AG04450 (cell line): ENCODE measurements at places on chromosomes 3 and 15.

GRCh38 chr3:107110596-107111305 is 266.5 kb upstream of the CCDC54 start:
- no peak for DNase-seq

GRCh38 chr15:96261575-96262034 is 68.9 kb upstream of the NR2F2 start:
- no peak for DNase-seq

- no peak for DNase-seq
Measured at GRCh38 chr3:112611752-112612515, 29.0 kb downstream of the CCDC80 start.

- peak; percentile 81 for DNase-seq
Measured at GRCh38 chr15:51759557-51760070, 8.2 kb downstream of the TMOD2 start.

GRCh38 chr3:157605356-157605755 is 102.1 kb upstream of the VEPH1 start:
- no peak for DNase-seq

- no peak for DNase-seq
Measured at GRCh38 chr15:86231864-86232721, 152.4 kb downstream of the AGBL1 start.

GRCh38 chr15:100468285-100468684 is 60.5 kb downstream of the CERS3 start:
- no peak for DNase-seq

DNA sequence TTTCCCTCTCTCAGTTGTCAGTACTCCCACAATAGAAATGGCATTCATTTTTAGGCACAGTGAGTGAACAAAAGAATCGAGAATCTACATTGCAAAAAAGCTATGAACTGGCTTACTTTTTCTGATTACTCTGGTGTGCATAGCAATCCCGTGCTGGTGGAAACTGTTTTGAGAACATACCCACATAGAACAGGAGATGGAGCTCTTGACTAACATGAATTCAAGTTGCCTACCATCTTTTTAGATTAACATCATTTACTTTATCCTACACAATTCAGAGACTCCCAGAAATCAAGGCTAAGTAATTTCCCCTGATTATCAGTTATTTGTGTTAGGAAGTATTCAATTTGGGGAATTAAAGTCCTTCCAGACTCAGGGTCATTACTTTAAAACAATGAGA is 326.6 kb downstream of the ARPP21 start:
- DNase-seq: peak; percentile 1

- DNase-seq: no peak
Measured at GRCh38 chr3:45462522-45463265, 74.3 kb downstream of the LARS2 start.

GRCh38 chr15:39833515-39833981 is 50.9 kb upstream of the FSIP1 start:
- no peak for DNase-seq

DNA sequence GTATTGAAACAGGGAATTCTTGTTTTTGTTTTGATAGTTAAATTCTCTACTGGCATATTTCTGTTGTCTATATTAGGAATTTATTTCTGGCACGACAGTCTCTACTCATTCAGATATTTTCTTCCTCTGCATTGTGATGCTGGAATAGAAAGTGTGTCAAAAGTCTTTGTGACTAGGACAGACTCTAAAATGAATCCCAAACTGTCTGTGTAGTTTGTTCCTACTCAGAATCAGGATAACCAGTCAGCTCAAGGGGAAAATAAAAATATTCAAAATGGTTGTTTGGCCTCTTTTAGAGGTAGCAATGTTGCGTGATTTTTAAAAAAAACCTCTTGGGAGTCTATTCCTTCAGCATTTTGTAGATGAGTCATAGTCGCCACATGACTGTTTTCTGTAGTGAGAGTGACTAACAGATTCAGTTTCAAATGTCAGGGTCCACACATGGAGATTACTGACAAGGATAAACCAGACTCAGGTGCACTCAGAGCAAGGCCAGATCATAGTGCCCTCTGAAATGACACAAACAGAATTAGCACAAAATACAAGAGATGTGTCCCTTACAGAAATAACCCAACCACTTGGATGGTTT is 13.1 kb downstream of the SLC7A14 start:
- DNase-seq: peak; percentile 30

- no peak for DNase-seq
Measured at GRCh38 chr3:194806991-194807630, 121.4 kb downstream of the FAM43A start.

GRCh38 chr15:52257734-52258062 is 37.9 kb downstream of the MYO5C start:
- no peak for DNase-seq

- no peak for DNase-seq
Measured at GRCh38 chr3:90032980-90033641, 925.7 kb downstream of the EPHA3 start.

GRCh38 chr3:76039431-76039830 is 254.1 kb upstream of the ZNF717 start:
- DNase-seq: no peak

GRCh38 chr3:13332740-13333139 is 87.4 kb downstream of the NUP210 start:
- no peak for DNase-seq

GRCh38 chr3:95172164-95172943 is 1109.5 kb downstream of the NSUN3 start:
- no peak for DNase-seq

- DNase-seq: no peak
Measured at GRCh38 chr3:55755516-55756205, 268.6 kb upstream of the WNT5A start.

- DNase-seq: no peak
Measured at GRCh38 chr3:158671821-158672214, 630 bp downstream of the LXN start.

DNA sequence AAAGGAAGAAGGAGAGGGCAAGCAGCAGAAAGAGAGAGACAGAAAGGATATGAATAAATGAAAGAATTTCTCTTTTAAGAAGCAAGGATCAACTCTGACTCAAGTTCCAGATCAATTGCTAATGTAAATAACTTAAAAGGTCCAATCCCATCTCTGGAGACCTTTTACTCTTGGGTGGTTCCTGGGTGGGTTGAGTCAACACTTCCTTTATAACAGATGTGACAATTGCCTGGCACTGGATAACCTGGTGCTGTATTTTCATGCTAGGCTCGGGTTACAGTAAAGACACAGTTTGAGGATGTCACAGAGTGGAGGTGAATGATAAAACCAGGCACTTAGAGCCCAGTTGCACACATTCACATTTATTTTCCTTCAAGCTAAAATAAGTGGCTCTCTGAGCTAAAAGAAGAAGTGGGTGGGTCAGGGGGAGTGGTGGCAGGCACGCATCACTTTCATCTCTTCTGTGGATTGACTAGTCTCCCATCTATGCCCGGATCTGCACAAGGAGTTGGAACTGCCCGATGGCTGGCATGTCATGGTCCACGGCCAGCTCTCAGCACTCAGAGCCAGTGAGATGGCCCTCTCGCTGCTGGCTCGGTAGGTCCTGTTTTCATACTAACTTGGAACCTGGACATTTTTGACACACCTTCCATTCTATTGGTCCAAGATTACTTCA is 465.8 kb downstream of the FOXP1 start:
- no peak for DNase-seq

- no peak for DNase-seq
Measured at GRCh38 chr15:58292751-58293175, 139.0 kb upstream of the LIPC start.

DNA sequence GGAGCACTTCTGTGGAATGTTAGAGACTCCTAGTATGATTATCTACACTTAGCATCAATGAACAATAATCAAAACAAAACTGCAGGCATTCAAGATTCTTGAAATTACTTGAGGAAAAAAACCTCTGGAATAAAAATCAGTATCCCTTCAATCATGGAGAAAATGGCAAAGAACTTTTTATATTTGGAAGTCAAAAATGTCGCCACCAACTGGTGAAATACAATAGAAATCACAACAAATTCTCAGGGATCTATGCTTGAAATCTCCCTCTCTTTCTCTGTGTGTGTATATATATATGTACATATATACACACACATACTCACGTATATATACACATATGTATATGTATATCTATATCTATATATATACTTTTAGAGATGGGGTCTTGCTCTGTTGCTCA is 378.9 kb upstream of the ALCAM start:
- no peak for DNase-seq

- no peak for DNase-seq
Measured at GRCh38 chr3:8505621-8506020, 4.0 kb downstream of the LMCD1 start.

- DNase-seq: no peak
Measured at GRCh38 chr15:80138961-80139360, 13.8 kb upstream of the FAH start.

DNA sequence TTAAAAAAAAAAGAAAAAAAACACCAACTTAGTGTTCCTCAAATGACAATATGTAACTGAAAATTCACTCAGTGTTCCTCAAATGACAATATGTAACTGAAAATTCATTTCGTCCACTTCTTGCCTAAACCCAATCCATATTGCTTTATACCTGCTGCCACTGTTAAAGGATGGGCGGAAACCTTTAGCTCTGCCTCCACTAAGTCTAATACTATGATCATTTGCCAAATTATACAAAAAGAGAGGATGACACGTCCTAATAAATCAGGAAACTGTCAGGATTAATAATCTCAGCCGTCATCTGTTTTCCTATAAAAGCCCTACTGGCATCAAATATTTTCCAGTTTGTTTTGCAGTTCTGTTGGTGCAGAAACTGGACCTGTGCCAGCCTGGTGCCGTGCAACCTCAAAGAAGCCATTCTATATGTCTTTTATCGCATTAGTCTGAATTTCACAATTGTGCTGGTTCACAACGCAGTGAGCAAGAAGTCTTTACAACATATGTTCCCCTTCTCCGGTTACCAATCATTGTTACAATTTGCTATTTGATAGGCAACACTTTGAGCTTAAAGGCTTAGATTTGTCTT is 160.4 kb upstream of the KCNH8 start:
- no peak for DNase-seq

- DNase-seq: no peak
Measured at GRCh38 chr3:148262980-148263379, 434.7 kb upstream of the AGTR1 start.

GRCh38 chr15:65412556-65412955 is 10.2 kb downstream of the IGDCC4 start:
- DNase-seq: no peak

- no peak for DNase-seq
Measured at GRCh38 chr3:115930922-115931321, 307.6 kb downstream of the GAP43 start.

DNA sequence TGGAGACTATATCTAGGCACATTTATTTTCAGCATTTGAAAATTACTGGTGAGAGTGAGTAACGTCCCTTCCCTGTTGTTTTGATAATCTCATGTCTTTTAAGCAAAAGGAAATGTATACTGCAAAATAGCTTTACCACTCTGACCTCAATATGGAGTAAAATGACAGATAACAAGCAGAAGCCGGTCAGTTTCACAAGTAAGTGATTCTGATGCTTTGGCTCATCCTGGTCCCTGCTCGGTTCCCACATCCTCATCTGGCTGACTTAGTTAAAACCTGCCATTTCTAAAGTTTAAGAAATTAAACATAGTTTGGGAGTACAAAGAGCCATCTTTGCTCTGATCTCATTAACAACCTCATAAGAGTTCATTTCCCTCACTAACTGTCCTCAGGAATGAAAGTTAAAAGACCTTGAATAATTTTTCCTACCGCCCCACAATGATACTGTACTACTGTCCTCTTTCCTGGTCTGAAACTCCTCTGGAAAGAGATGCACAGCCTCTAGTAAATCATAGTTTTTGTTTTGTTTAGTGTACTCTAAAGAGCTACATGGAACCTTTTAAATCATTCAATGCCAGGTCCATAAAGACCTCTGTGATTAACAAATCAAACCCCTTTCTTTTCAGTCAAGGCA is 72.3 kb upstream of the ICE2 start:
- no peak for DNase-seq

DNA sequence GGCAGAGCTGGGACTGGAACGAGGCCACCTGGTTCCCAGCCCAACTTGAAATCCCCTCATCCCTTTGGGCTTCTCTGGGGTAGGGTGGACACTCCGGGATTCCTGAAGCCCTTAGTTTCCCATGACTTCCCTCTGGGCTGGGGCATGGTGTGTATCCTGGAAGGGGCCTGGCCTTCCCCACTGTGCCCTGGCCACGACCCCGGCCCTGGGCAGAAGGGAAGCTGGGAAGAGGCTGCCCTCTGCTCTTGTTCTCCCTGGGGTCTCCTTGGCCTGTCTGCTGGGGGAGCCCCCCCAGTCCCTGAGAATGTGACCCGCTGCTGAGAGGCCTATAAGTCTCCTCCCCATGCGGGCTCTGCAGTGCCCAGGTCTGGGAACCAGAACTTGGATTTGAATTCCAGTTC is 104.9 kb downstream of the LINGO1 start:
- no peak for DNase-seq

GRCh38 chr3:107217172-107217571 is 160.1 kb upstream of the CCDC54 start:
- peak; percentile 67 for DNase-seq

- no peak for DNase-seq
Measured at GRCh38 chr15:50883903-50884302, 24.6 kb upstream of the AP4E1 start.

GRCh38 chr3:102299125-102299877 is 135.5 kb upstream of the ZPLD1 start:
- DNase-seq: no peak

DNA sequence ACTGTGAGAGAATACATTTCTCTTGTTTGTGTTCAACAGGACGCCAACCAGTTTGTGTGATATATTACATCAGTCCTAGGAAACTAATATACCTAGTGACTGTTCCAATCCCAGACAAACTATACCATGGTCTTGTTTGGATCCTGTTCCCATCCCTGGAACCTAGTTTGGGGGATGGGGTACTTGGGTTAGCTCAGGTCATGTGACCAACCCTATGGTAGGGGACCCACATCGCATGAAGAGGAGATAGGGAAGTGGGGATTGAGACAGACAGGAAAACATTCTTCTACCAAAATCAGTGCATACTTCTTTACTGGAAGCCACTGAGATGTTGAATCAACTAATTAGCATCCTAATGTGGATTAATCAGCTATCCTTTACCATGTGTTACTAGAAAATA is 146.1 kb downstream of the THSD4 start:
- no peak for DNase-seq

DNA sequence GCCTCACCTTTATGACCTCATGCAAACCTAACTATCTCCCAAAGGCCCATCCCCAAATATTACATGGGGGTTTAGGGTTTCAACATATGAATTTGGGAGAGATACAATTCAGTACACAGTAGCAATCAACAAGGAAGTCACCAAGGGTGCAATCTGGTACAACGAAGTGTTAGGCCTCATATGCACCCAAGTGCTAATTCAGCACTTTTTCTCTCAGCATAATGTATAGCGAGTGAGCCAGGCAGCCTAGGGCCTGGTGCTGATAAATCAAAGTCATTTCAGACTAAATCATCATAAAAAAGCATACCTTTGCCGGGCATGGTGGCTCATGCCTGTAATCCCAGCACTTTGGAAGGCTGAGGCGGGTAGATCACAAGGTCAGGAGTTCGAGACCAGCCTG is 11.7 kb upstream of the KBTBD8 start:
- DNase-seq: no peak
